Cerebellum (tissue), 4 donors: ENCODE measurements at places on chromosomes 1 and 21. TPM values are rescaled to one million over a fixed set of nuclear protein-coding genes. Genes with fewer than 3 reads are reported as not detected.

- no peak for DNase-seq
These were observed 7.8 kb upstream of the KIF14 start for GRCh38 chr1:200628223-200628881.

- DNase-seq, result no peak
These were observed 24.9 kb downstream of the TMED5 start for GRCh38 chr1:93155335-93155734.

DNA sequence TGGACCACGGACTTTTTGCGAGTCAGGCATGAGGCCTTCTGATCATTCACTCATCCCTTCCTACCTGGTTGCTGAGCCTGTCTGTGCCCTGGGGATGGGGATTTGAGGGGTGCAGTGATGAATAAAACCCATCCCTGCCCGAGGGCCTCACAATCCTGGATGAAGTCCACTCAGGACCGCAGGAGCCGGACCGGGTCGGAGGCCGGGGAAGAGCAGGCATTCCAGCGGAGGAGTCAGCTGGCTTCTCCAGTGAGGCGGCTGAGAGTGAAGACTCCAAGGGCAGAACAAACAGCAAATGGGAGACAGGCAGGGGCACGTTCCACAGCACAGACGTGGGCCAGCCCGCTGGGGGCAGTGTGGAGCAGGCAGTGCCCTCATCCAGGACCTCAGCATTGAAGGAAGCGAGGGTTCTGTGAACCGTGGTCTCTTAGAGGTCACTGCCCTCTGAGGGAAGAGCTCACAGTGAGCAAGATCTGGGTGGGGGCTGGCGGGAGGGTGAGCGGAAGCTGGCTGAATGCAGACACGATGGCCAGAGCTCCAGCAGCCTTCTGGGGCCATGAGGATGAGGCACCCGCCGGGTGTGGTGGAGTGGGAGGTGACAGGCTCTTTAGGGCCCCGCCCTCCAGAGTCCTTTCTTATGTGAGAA is 10.9 kb upstream of the LRRC3 start:
- DNase-seq, result no peak

DNA sequence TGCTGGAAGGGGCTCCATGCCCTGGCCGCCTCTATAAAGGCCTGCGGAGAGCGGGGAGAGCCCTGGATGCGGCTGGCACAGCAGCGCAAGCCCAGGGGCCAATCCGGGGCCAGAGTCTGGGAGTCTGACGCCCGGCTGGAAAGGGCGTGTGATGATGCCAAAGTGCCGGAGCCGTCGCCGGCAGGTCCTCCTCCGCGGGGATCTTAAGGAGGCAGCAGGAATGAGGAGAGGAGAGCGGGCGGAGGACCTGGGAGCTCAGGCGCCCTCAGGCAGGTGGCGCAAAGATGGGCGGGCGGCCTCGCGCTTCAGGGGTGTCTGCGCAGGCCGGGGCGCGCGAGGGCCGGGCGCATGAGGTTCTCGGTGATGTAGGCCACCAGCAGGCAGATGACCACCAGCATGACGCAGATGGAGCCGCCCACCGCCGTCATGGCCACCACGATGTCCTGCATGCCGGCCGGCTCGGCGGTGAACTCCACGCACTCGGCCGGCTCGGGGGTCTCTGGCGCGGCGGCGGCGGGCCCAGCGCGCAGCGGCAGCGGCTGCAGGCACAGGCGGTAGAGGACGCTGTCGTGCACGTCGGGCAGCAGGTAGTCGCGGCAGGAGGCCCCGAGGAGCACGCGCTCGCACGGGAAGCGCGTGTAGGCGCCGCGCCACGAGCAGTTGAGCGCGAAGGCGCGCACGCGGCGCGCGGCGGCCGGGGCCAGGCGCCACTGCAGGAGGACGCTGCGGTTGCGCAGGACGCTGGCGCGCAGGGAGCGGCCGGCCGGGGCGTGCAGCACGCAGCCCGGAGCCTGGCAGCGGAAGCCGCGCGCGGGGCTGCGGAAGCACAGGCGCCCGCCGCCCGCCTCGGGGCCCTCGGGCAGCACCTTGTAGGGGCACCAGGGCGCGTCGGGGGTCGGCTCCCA is 653 bp downstream of the FNDC10 start:
- DNase-seq, result peak; percentile 69

GRCh38 chr1:236895665-236896387 is 100.7 kb downstream of the MTR start:
- no peak for DNase-seq

- peak; percentile 84 for DNase-seq
These were observed 33.8 kb upstream of the MPZL1 start for GRCh38 chr1:167687919-167688519.

- no peak for DNase-seq
These were observed 15.7 kb upstream of the PDXK start for GRCh38 chr21:43703035-43703880.

DNA sequence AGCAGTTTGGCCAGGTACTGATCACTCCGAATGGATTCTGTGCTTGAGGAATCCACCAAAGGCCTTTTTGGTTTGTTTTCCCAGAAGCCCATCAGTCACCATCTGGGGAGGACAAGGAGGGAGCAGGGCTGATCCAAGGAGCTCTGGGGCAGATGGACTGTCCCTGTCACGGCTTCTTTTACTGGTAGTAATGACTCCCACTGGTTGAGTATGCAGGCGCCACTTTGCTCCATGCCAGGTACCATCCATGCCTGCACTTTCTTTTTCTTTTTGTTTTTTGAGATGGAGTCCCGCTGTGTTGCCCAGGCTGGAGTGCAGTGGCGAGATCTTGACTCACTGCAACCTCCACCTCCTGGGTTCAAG is 101.7 kb downstream of the UBIAD1 start:
- no peak for DNase-seq

- no peak for DNase-seq
These were observed 60.1 kb downstream of the CD34 start for GRCh38 chr1:207850621-207851407.

GRCh38 chr1:19315378-19316198 is 3.5 kb downstream of the SLC66A1 start:
- DNase-seq, result peak; percentile 88

DNA sequence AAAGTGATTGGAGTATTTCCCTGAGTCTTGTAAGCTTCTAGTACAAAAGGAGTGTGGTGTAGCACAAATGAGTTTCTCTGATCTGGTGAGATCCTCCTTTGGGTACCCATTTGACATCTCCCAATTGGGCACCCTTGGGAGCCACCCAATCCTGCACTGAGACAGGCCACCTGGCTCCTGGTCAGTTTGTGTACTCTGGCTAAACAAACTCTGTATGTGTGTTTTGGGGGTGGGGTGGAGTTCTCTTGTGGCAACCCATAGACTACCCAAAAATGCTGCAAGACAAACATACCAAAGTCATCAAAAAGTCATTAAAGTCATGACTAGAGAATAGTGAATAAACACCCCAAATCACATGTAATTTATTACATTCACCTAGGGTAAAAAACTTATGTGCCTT is 8.4 kb upstream of the HIVEP3 start:
- no peak for DNase-seq

- no peak for DNase-seq
These were observed 68.8 kb upstream of the ST6GALNAC3 start for GRCh38 chr1:76005765-76006164.

DNA sequence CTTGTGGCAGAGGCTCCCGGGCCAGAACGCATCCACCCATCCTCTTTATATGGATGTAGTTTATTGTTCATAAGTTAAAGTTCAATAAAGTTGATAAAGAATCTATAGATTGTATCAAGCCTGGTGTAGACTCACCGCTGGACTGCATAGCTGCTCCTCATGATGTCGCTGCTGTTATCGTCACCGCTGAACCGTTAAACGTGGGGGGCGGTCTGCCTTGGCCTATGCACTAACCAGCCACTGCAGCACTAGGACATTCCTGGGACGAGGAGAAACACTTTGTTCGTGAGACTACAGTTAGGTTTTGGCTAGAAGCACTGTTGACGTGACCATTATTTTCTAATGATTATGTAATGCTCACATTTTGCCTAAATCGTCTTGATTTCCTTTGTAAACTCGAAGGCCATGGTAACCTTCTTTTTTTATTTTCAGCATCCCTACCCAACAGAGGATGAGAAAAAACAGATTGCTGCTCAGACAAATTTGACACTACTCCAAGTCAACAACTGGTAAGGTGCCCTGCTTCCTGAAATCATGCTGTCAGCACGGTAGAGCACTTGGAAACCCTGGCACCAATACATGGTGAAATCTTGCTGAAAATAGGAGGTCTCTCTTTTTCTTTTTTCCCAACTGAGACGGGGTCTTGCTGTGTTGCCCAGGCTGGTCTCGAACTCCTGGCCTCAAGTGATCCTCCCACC is 50.2 kb downstream of the PKNOX1 start:
- DNase-seq, result peak; percentile 61

DNA sequence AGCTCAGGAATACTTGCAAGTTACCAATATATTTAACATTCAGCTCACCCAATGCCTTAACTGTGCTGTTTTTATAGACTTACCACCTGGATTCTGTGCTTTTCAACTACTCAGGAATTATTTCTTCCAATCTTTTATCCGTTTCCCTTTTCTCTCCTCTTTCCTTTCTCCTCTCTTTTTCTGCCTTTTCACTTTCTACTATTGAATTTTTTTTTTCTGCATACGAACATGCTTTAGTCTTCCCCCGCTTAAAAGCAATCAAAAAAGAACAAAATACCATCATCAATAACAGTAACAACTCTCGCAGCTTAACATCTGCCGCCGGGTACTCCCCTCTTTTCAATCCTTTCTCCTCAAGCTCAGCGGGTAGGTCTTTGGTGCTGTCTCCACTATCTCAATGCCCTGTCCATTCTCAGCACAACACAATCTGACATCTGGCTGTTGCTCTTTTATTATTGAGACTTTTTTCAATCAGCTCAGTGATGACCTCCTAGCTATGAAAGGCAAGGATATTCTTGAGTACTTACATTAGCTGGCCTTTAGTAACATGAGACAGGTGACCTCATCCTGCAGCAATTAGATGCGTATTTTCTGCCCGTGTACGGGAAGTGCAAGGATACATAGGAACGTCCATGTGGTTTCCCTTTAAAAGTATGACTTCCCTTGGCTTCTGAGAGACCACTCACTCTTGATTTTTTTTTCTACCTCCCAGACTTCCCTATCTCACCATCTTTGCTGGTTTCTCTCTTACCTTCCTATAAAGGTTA is 40.2 kb upstream of the SIPA1L2 start:
- DNase-seq, result no peak

DNA sequence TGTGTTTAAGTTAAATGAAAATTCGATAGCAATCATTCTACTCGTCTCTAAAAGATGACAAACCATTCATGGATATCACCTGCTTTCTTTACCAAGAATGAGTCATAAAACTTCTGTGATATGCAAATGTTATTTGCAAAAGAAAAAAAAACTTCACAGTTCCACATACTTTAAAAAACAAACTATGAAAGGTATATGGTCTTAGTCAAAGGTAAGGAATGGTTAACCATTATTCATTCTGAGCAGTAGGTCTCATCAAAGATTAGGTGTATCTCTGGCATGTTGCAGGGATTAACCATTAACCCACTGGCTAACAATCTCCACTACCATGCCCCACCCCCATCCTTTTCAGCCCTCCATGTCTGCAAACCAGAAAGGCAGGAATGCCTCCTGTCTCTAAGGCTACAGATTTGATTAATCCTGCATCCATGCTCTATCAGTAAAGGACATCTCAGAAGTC is 44.4 kb downstream of the PTPN14 start:
- no peak for DNase-seq

GRCh38 chr1:228463009-228463558 is 24.1 kb upstream of the RNF187 start:
- DNase-seq, result no peak

DNA sequence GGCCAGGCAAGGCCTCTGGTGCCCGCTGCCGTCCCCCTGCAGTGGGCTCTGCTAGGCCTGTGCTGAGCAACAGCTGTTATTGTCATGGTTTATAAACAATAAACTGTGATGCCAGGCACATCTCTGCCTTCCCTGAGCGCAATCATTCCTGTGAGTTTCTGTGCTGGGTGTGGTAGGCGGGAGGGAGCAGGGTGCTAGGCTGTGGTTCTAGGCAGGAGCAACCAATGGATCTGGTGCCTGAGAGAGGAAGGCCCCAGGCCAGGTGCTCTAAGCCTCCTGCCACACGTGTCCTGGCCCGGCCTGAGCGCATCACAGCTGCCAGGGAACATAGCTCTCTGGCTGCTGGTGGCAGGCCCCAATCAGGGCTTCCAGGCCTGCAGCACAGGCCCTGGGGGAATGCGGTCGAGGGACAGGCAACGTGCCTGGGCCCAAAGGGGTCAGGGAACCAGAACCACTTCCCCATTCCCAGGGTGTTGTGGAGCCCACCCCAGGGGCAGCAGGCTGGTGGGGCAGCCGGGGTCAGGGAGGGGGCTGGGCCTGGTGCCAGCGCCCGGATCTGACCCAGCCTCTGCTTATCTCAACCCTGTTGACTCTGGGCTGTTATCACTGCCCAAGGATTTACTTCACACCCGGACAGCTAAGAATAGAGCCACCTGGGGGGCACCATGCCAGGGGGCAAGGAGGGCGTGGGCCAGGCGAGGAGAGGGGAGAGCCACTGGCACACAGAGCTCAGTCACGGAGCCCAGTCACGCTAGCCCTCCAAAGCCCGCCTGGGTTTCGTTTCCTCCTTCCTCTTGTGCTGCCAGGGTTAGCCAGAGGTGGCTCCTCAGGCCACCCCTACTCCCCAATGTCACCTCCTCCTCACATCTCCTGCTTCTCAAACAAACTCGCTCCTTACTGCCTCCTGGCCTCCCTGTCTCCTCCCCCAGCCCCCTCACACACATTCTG is 11.5 kb downstream of the TRIM46 start:
- DNase-seq, result no peak

The IFI44 gene
- total RNA-seq, result 19.4 TPM

The SAMD11 gene
- 2.4 TPM for total RNA-seq

The IL20 gene
- not detected for total RNA-seq

The PLXNA2 gene
- total RNA-seq, result 45.1 TPM

The SLC9C2 gene
- 3.3 TPM for total RNA-seq

The ELAPOR1 gene
- 6.4 TPM for total RNA-seq

The ANKRD65 gene
- total RNA-seq, result 1.1 TPM
